ENCODE measurements at places on chromosomes 3 and 15.

- DNase-seq, result no peak
Observed at GRCh38 chr3:38235466-38235865, 30.1 kb upstream of the SLC22A13 start.

- DNase-seq, result no peak
Observed at GRCh38 chr15:27101982-27102381, 131.0 kb downstream of the GABRG3 start.

DNA sequence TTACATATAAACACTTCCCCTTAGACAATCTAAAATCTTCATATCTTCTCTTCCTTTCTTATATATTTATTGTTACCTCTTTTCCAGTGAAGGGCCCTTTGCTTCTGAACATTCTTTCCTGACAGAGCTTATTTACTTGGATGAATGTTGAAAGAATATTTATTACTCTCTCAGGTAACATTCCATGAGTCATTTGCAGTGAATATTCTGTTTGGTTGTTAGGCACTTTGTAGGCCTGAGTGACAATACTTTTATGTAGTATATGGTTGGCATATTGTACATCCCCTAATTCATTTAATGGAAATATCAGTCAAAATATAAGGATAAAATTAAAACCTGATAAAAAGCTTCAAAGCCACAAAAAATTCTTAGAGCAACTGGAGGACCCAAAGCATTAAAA is 260.9 kb upstream of the KCNMB2 start:
- no peak for DNase-seq

GRCh38 chr15:25671132-25671531 is 192.0 kb downstream of the ATP10A start:
- DNase-seq, result no peak

DNA sequence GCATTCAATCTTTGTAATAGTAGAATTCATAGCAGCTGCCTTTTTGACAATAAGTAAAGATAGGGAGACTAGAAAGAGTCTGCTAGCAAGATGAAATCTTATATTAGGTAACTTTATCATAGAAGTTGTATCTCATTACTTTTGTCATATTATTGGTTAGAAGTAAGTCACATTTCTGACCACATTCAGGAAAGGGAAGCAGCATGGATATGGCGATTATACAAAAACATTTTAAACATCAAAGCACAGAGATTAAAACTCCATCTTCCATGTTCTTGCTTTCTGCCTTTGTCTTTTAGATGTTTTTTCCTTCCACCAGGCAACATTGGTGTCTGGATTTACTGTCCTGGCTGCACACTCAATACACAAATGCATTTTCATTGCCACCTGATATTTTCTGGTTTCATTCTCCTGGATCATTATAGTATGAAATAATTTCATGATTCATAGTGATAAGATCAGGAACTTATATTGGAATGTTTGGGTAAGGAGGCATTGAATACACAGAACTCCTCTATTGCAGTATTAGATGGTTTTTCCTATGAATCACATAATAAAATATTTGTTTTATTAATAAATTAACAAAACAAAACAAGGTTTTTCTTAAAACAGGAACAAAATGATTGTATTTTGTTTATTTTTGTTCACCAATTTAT is 1460.3 kb upstream of the CADM2 start:
- DNase-seq, result no peak

DNA sequence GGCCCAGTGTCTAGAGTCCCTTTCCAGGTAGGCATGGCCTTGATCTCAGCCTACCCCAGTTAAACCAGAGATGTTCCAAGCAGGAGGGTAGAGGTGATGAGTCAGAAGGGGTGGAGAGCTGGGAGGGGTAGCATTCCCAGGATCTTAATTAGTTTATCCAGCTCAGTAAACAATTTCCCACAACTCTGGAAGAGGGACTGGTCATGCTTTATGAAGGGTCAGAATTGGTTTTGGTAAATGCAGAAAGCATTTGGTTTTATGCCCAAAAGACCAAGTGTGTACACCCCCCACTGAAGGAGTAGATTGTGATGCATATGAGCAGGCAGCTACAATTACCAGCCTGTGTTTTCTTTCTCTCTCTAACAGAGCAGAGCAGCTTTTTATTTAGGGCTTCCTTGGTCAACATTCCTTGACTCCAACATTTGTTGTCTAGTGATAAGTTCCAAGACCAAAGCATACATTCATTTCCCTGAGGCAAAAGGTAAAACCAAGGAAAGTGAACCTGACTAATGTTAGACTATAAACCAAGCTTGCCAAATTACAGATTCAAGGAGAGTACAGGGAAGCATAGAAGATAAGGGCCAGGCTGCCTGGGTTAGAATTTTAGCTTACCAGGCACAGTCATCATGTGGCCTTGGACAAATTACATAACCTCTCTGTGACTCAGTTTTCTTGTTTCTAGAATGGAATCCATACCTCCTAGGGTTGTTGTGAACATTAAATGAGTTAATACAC is 17.6 kb downstream of the EXOSC7 start:
- DNase-seq, result no peak

- peak; percentile 8 for DNase-seq
Observed at GRCh38 chr15:38647683-38648082, 83.1 kb upstream of the RASGRP1 start.

DNA sequence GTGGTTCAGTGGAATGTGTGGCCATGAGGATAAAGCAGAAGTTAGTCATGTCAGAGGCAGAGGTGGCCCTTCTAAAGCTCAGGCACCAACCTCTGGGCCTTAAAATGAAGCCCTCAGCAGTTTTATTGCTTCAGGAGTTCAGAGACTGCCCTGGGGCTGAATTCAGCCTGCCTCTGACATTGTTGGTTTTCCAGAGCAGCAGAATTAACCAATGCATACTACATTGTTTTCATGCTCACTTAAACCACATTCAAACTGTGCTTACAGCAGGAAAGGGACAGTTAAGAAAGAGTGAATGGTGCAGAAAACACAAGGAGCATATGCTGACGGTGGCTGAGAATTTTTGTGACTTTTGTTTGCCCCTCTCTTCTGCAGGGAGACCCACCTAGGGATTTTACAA is 320.2 kb downstream of the CHST2 start:
- no peak for DNase-seq

GRCh38 chr3:128950223-128950938 is 43.5 kb downstream of the CFAP92 start:
- DNase-seq, result peak; percentile 21

- DNase-seq, result no peak
Observed at GRCh38 chr3:183070892-183071291, 28.4 kb downstream of the MCCC1 start.

- no peak for DNase-seq
Observed at GRCh38 chr3:185960522-185961288, 22.9 kb upstream of the TRA2B start.

DNA sequence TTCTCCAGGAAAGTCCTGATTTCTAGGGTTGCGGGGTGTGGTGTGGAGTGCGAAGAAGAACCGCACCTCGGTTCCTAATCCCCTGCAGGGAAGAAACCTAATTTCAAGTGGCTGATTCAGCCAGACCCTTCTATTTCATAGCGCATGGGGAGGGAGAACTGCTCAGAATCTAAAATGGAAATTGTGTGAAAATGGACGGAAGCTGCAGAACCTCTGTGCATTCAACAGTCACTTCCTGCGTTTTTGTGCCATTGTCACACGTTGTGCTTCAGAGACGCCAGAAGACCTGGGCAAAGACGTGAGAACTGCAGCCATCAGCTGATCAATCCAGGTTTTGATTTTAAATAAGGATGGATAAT is 1.2 kb downstream of the SIDT1 start:
- DNase-seq, result no peak

GRCh38 chr3:14775563-14775962 is 43.2 kb upstream of the FGD5 start:
- DNase-seq, result no peak

- no peak for DNase-seq
Observed at GRCh38 chr3:123627673-123628670, 43.1 kb upstream of the HACD2 start.

- no peak for DNase-seq
Observed at GRCh38 chr3:55446850-55447249, 40.3 kb downstream of the WNT5A start.

- DNase-seq, result no peak
Observed at GRCh38 chr3:33111581-33111980, 2.2 kb upstream of the CRTAP start.

GRCh38 chr15:91308199-91308598 is 208.1 kb downstream of the SV2B start:
- no peak for DNase-seq

DNA sequence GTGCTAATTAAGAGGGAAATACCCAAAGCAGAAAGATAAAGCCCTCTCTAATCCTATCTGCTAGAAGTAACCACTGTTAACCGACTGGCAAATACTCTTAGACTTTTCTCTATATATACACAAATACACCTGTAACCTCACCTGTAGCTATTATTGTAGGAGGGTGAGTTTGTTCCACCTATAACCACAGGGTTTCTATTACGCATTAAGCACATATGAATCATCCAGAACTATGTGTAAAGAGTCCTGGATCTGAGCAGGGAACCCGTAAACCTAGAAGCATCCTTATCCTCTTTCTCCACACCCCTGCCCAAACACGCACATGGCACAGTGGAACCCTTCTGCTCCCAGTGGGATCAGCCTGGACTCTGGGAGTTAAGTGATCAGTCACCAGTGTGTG is 172.8 kb upstream of the C2CD4B start:
- no peak for DNase-seq

GRCh38 chr15:63509955-63510940 is 5.9 kb downstream of the USP3 start:
- no peak for DNase-seq

DNA sequence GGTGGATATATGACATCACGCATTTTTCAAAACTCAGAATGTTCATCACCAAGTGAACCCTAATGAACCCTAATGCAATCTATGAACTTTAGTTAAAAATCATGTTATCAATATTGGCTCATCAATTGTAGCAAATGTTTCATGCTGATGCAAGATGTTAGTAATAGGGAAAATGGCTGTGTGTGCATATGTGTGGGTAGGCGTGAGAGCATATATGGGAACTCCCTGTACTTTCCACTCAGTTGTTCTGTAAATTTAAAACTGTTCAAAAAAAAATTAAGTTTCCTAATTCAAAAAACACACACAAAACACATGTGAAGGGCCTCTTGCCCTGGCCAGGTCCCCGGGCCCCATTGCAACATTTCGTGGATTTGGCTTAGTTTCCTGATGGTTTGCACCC is 89.7 kb upstream of the PROK2 start:
- no peak for DNase-seq

GRCh38 chr3:126154391-126155279 is 25.8 kb downstream of the ALDH1L1 start:
- no peak for DNase-seq

DNA sequence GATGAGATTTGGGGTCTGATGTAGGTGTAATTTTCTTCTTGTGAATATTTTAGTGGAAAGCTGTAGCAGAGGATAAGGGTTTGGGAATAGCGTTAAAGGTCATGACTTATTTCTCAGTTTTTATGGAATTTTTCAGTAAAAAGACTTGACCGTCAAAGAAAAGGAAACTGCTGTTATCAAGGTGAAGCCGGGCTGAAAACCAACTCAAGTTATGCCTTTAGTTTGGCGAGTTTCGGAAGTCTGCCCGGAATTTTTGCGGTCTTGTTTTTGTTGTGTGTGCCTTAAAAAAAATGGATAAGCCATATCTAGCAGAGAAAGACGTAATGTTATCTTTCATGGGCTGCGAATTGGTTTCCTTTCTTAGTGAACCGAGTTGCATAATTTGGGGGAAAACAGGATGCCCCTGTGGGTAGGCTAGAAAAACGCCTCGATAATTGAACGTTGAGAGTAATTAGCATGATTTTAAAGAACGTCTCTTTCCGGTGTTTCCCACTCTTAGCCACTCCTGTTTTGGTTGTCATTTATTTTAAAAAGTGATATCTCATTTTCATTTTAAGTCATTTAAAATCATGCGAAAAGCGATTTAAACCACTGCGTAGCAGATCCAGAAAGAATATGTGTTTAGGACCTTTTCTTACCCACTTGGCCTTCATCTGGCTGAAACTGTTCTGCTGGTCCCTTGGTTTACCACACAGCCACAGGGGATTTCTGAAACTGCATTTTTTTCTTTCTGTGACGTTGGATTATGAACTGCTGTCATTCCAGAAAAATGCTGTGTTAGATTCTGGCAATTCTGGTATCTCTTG is 1.1 kb downstream of the NFKBIZ start:
- no peak for DNase-seq

DNA sequence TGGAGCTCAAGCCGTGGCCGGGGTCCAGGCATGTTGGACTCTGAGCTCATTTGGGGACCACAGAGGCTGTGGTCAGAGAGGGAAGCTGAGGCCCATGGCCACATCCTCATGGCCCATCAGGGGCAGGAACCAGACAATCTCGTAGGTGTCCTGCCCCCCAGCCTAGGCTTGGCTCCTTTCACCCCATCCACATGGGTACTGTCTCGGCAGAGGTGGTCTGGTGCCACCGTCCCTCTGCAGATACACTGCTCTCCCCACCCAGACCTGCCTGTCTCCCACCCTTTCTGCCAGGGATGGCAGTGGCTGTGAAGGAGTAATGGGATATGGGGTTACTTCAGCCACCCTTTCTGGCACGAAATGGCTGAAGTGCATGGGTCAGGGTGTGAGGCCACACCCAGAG is 7.9 kb downstream of the PRSS50 start:
- DNase-seq, result no peak

DNA sequence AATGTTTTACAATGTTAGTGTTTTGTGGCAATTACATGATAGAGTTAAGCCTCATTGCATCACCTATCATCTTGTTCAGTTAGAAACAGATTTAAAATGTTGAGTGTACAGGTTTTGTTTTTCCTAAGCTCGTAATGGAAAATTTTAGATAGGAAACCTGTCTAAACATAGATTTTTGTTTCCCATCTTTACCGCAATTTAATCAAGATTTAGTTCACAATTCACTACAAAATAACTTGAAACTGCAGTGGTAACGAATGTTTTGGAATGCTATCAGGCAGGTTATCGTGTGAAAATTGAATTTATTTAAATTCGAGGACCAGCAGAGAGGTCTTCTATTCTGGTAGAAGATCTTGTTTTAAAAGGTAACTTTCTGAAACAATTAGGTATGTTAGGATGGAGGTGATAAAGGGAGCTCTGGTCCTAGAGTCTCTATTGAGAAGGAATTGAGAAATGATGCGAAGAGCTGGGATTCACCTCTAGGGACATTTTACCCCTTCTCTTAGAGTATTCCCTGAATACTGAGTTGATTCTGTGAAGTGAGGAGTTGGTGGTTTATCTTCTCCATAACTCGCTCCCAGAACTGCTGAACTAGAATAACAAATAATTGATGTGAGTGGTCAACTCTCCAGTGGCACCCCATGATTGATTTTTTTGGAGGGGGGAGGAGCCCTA is 1.4 kb downstream of the DOCK3 start:
- no peak for DNase-seq

GRCh38 chr15:73249499-73249898 is 119.3 kb downstream of the HCN4 start:
- DNase-seq, result no peak

GRCh38 chr15:28977377-28978010 is 91.7 kb downstream of the APBA2 start:
- peak; percentile 73 for DNase-seq
